ENCODE measurements at places on chromosomes 11 and 22.

DNA sequence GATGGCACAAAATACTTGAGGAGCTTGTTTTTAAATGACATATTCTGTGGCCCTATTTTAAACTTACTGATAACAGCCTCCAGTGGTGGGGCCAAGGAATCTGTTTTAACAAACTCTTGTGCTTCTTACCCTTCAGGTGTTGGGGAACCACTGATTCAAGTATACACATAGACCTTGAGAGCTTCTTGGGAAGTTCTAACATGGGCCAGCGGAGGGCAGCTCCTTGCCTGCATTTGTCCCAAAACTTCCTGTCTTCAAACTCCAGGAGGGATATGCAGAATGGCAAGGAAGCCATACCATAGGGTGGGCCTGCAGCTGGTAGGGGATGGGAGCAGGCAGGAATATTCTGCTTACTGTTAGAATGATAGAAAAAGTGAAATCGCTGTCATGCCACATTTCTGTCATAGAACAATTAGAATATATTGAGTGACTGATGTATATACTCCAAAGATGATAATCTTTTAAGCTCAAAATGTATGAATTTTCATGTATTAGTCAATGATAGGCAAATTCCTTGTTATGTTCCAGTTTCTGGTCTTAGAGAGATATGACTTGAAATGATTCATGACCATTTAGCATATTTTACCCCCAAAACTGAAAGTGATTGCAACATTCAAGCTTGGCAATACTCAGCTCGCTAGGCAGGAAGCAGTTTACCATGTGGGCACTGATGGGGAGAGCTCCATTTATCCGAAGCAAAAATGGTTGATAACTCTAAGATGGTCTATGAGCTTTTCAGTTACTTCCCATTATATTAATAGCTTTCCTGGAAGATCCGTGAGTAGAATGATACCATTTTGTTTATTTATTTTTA lies 9.2 kb downstream of the EXT2 start:
- no peak for DNase-seq

DNA sequence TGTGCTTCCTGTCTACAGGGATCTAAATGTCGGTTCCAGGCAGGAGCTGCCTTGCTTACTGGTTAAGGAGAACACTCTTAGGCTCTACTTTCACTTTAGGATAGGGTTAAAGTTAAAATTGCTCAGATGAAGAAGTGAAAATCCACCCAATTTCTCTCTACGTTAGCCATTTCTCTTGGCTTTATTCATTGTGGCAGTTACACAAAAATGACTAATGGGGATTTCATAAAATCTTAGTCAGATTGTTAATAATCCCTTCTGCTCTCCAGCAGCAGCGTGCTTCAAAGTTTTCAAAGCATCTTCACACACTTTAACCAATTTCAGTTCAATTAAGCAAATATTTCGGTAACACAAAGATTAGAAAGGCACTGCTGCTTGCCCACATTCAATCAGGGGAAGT lies 58.4 kb upstream of the RCN1 start:
- DNase-seq: no peak

- no peak for DNase-seq
These were observed 47.0 kb downstream of the GAB2 start for GRCh38 chr11:78370406-78371172.

DNA sequence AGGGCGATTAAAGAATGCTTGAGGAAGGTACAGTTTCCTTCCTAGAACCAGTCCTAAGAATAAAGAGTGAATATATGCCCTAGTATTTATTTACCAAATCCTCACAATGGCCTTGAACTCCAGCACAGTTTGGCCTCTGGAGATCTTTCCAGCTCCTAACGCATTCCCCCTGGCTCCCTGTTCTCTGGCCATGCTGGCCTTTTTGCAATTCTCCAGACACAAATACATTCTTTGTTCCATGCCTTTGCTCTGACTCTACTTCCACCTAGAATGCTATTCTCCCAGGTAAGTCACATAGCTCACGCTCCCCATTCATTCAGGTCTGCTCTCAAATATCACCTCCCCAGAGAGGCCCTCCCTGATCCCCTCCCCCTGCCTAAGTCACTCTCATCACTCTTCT lies 3.7 kb upstream of the DGKZ start:
- DNase-seq: no peak

DNA sequence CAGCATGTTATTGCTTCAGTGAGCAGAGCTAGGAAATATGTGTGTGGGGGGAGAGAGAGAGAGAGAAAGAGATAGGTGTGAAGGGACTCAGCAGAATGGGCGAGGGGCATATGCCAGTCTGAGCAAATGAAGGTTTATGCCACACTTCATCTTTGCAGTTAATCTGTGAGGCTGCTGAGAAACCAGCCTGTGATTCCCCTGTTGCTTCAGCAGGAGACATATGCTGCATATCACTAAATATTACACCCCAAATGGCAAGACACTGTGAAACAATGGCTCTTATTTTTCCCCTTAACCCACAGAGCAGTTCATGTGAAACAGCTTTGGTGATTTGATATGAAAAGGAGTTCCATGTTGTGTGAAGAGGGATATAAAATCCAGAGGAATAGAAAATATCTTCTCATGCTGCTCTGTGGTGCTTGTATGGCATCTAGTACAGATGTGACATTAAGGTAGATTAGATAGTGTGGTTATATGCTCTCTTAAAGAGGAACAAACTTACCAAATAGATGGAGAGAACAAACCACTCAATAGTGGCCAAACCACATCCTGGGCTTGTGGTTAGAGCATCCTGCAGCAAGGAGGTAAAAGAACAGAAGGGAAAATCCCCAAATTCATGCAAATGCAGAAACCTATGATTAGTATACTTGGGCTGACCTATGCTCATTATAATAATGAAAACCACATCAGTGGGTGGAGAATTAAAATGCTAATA lies 864.2 kb downstream of the FAM181B start:
- peak; percentile 4 for DNase-seq

DNA sequence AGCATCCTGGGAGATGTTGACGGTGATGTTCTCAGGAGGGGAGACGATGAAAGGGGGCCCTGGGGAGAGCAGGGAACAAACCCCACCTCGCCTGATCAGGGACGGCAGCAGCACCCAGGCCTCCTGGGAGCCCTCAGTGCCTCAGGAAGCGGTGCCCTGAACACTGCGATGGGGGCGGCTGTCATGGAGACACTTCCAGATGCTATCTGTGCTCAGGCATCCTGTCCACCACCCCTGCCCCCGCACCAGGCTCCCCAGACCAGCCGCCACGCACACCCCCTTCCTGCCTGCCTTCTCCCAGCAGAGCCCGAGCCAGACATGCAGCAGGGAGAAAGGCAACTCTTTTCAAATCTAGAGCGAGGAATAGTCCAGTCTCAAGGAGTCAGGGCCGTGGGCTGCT lies 20.6 kb downstream of the IGSF9B start:
- no peak for DNase-seq

DNA sequence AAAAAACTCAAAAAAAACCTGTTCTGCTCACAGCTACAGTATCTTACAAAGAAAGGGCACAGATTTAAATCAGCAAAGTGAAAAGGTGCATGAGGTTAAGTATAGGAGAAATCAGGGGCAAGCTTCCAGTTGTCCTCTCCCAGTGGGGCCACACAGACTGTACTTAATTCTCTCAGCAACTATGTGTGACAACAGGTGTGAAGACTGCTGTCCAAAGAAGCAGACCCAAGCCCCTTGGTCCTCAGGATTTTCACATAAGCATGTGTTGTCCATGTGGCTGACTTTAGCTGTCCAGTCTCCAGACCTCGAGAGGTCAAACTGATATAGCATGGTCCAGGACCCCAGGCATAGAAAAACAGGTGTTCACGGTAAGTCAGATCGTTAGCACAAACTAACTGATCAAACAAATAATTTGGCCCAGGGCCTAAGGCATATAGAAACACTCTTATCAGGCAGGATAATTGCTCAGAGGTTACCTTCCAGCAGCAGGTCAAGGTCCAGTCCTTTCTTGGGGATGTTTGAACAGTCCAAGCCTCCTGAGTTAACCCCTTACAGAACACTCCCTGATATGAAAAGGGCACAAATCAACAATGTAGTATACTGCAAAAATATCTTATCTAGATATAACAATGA lies 21.1 kb upstream of the CSTF3 start:
- no peak for DNase-seq

- DNase-seq: no peak
These were observed 19.1 kb downstream of the TNRC6B start for GRCh38 chr22:40196628-40197360.

- DNase-seq: no peak
These were observed 337.9 kb downstream of the LRRC4C start for GRCh38 chr11:41121600-41121999.

- DNase-seq: no peak
These were observed 691.4 kb upstream of the CCDC179 start for GRCh38 chr11:23551706-23552105.

DNA sequence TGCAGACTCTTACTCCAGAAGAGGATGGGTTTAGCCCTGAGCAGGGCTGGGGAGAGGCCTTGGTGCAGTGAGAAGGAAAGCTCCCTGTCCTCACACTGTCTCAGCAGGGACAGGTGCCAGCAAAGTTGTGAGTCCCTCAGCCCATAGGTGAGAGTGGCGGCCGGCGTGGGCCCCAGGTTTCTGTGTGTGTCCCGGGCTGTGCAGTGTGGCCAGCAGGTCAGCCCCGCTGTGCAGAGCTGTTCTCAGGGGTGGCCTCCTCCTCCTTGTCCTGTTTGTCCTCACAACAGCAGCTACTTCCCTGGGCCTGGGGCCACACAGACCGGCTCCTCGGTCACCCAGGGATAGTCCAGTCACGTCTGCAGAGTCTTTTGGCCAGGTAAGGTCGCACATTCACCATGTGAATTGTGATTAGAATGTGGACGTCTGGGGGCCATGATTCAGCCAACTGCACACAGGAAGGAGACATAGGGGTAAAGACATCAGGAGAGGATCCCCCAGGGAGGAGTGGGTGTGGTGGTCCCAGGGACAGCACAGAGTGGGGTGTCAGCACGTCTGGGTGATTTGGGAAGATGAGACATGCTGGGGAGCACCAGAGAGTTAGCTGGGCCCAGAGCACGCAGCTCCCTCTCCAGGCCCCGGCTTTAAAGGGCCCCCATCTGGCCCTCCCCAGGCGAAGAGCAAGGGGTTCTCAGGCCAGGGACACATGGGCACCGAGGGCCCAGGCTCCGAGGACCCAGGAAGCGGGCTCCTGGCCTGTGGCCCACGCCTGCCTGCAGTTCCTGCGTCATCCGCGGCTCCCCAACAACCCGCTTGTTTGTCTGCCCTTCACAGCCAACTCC lies 81.6 kb downstream of the MYEOV start:
- no peak for DNase-seq

GRCh38 chr11:73946798-73947458 lies 3.9 kb upstream of the DNAJB13 start:
- no peak for DNase-seq

GRCh38 chr22:35325209-35325608 lies 25.5 kb downstream of the TOM1 start:
- no peak for DNase-seq

GRCh38 chr11:848380-848931 lies 5.8 kb downstream of the TSPAN4 start:
- DNase-seq: peak; percentile 94

- DNase-seq: no peak
These were observed 191.8 kb upstream of the E2F8 start for GRCh38 chr11:19432370-19433061.

DNA sequence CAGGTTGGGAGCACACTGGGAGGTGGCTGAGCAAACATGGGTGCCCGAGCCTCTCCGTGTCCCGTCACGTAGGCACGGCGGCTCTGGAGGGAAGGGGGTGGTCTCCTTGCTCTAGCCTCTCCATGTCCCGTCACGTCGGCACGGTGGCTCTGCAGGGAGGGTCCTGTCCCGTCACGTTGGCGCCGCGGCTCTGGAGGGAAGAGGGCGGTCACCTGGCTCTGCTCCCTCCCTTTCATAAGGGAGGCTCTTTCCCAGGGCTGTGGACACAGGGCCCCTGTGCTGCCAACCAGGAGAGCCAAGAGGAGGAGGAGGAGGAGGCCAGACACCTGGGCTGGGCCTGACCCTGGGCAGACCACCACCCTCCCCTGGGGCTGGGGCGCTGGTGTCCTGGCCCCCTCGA lies 1173.7 kb downstream of the BRD1 start:
- DNase-seq: no peak

- DNase-seq: no peak
These were observed 75.4 kb downstream of the GAB4 start for GRCh38 chr22:16932577-16932976.

- no peak for DNase-seq
These were observed 342.7 kb downstream of the AASDHPPT start for GRCh38 chr11:106420048-106420665.

DNA sequence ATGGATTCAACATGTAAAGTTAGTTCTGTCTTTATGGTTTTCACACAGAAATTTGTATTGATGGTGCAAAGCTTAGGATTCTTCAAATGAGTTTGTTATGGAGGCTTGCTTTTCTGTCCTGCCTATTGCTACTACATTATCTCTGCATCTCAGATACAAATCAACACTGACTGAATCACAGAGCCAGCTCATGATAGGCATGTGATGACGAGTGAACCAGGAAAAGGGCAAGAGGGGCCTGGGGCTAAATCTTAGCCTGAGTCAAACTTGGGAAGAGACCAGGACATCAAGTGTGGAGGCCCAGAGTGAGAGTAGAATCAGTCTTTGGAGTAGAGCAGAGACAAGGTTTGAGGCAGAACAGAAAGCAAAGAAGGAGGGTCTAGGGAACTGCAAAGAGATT lies 107.1 kb upstream of the CD44 start:
- no peak for DNase-seq

GRCh38 chr11:83717537-83717936 lies 431.4 kb upstream of the CCDC90B start:
- DNase-seq: no peak

DNA sequence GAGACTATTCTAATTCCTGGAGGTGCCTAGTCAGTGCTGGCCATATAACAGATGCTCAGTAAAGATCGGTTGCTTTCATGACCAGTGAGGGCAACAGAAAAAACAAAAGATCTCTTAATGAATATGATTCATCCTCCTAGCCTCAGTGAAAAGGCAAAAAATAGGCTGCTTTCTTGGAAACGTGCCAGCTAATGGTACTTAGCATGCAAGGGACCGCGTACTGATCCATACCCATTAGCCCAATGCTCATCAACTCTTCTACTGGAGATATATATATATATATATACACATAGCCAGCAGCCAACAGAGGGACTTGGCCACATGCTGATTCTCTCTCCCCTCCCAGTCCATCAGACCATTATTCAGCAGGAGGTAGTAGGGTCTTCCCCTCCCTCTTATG lies 320.4 kb downstream of the KIRREL3 start:
- no peak for DNase-seq

GRCh38 chr11:115506954-115507675 lies 2.9 kb upstream of the CADM1 start:
- DNase-seq: no peak

DNA sequence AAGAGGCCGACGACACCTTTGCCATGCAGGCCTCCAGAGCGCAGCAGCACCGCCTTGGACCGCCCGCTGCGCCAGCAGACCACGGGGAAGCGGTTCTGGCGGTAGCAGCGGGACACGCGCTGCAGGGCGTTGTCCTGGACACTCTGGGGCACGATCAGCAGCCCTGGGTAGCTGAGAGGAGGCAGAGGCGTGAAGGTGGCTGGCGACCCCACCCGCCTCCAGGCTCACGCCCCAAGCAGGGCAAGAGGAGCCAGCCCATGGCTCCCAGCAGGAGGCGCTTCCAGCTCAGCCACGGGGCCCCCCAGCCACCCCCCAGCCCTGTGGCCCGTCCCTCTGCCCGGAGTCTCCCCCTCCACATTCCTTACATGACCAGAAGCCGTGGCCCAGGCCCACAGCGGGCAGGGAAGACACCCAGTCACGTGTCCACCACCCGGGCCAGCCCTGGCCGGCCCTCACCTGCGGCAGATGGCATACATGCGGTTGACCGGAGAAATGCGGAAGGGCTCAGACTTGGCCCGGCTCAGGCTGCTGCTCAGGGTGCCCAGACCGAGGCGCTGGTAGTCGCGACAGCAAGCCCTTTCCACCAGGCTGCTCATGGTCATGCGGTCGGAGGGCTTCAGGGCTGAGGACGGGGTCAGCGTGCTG lies 15.2 kb downstream of the SBF1 start:
- no peak for DNase-seq

Data from GM12891 (cell line).